Cortex of kidney (tissue), 1 donor: ENCODE measurements at places on chromosomes 12 and 14.

GRCh38 chr14:54804538-54805041 lies 98.0 kb downstream of the GCH1 start:
- no peak for DNase-seq

DNA sequence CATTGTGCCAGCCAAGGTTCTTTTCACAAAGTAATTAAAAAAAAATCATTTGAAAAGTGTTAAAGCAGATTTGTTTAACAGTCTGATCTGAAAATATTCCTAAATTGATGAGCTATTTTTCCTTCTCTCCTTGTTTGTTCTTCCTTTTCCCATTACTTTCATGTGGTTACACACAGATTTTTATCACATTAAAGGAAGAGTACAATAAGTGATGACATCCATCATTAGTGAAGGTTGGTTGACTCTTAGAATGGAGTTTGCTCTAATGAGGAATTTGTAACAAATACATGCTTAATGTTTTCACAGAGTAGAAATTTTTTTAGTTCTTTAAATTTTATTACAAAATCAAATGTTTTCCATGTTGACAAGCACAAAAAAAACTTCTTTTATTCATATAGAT lies 18.9 kb upstream of the TOMM20L start:
- DNase-seq = no peak

DNA sequence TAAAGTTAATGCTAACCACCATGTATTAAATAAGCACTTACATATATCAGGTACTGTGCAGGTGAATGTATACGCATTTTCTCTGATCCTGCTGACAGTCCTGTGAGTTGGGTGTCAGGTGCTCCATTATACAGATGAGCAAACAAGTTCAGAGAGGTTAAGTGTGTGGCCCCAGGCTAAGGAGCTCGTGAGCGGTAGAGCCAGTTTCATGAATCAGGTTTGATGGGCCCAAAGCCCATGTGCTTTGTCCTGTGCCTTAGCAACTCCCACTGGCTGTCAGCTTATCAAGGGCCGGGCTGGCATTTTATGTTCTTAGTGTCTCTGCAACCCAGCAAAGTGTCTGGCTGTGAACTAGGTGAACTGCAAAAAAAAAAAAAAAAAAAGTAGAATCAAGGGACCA lies 701.2 kb upstream of the TBX3 start:
- no peak for DNase-seq

- no peak for DNase-seq
These were observed 777.9 kb upstream of the TMEM132C start for GRCh38 chr12:127489061-127489460.

- DNase-seq = no peak
These were observed 6.0 kb upstream of the PCNX1 start for GRCh38 chr14:70901269-70901668.
